Naive thymus-derived CD4-positive, alpha-beta T cell (primary cell): ENCODE measurements at places on chromosomes 7 and 10. TPM values are rescaled to one million over a fixed set of nuclear protein-coding genes. Genes with fewer than 3 reads are reported as not detected.

GLI3 gene
- total RNA-seq, result not detected in 2 replicates

PRSS2 gene
- not detected in 2 replicates for total RNA-seq

FAM25A gene
- total RNA-seq, result not detected in 2 replicates

SLC26A3 gene
- total RNA-seq, result not detected

GRCh38 chr7:113431406-113431805, 313.1 kb upstream of the SMIM30 start:
- H3K27me3 ChIP-seq, result no peaks in the 10 kb centered on the region
- no peaks in the 10 kb centered on the region for H3K4me1 ChIP-seq
- no peak overlapping the region for H3K27ac ChIP-seq
- H3K36me3 ChIP-seq, result no peaks in the 10 kb centered on the region
- no peak for DNase-seq
- no peak overlapping the region for H3K4me3 ChIP-seq

DNA sequence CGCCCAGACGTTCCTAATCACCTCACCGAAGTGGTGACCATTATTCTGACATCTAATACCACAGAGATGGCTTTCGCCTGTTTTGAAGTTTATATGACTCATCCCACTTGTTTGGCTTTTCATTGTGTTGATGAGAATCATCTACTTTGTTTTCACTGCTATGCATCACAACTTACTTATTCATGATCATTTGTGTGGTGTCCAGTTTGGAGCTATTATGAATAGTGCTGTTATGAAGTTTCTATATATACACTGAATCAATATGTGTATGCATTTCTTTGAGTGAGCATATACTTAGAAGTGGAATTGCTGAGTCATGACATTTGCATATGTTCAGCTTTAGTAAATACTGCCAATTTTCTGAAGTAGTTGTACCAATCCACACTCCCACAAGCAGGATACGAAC, 38.6 kb upstream of the TNKS2 start:
- no peaks in the 10 kb centered on the region for H3K27me3 ChIP-seq
- no peak overlapping the region for H3K27ac ChIP-seq
- no peaks in the 10 kb centered on the region for H3K36me3 ChIP-seq
- no peak overlapping the region for H3K4me3 ChIP-seq
- no peaks in the 10 kb centered on the region for H3K4me1 ChIP-seq
- no peak for DNase-seq

DNA sequence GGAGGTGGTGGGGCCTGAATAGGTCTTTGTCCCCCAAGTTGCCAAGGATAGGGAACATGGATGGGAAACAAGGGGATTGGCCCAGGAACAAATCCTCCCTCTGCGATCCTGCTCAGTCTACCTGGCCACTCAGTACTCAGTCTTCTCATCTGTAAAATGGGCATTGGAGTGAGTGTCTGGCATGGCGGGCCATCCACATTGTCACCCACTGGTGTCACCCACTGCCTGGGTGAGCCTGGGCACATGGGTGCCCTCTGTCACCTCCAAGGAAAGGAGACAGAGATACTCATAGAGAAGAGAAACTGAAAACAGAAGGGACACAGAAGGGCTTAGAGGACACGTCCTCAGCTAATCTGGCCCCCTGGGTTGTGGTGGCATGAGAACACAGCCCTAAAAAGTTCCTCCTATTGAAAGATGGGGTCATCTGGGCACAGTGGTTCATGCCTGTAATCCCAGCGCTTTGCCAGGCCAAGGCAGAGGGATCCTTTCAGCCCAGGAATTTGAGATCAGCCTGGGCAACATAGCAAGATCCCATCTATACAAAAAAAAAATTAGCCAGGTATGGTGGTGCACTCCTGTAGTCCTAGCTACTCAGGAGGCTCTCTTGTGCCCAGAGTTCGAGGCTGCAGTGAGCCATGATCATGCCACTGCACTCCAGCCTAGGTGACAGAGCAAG, 12.5 kb upstream of the TNRC18 start:
- DNase-seq, result no peak
- H3K36me3 ChIP-seq, result no peaks in the 10 kb centered on the region
- H3K4me1 ChIP-seq, result no peaks in the 10 kb centered on the region
- H3K4me3 ChIP-seq, result no peak overlapping the region
- H3K27ac ChIP-seq, result no peak overlapping the region

GRCh38 chr10:13823096-13823708, 236.4 kb downstream of the PRPF18 start:
- no peak overlapping the region for H3K27ac ChIP-seq
- peaks cover 15% of the 10 kb centered on the region for H3K4me1 ChIP-seq
- H3K27me3 ChIP-seq, result no peaks in the 10 kb centered on the region
- H3K36me3 ChIP-seq, result no peaks in the 10 kb centered on the region
